PC-3 (cell line): ENCODE measurements at places on chromosomes 1 and 21.

- DNase-seq, result no peak
These were observed 44.3 kb upstream of the FAM89A start for GRCh38 chr1:231084353-231084752.

- no peak for DNase-seq
These were observed 10.7 kb downstream of the IVL start for GRCh38 chr1:152919071-152919470.

DNA sequence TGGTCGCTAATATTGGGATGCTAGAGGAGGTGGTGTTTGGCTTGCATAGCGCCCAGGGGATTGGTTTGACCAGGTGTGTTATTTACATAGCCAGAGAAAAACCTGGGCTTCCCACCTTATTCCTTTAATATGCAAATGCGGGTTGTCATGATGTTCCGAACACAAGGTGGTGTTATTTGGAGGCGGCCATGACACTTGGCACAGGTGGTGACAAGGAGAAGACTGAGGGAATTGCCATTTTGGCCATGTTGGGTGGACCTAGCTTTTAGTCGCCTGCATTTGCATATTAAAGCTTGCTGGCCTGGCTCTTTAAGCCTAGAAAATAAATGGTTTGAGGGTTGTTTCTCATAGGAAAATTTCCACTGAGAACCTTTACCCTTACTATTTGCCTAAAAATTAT is 490.5 kb downstream of the SIPA1L2 start:
- no peak for DNase-seq

DNA sequence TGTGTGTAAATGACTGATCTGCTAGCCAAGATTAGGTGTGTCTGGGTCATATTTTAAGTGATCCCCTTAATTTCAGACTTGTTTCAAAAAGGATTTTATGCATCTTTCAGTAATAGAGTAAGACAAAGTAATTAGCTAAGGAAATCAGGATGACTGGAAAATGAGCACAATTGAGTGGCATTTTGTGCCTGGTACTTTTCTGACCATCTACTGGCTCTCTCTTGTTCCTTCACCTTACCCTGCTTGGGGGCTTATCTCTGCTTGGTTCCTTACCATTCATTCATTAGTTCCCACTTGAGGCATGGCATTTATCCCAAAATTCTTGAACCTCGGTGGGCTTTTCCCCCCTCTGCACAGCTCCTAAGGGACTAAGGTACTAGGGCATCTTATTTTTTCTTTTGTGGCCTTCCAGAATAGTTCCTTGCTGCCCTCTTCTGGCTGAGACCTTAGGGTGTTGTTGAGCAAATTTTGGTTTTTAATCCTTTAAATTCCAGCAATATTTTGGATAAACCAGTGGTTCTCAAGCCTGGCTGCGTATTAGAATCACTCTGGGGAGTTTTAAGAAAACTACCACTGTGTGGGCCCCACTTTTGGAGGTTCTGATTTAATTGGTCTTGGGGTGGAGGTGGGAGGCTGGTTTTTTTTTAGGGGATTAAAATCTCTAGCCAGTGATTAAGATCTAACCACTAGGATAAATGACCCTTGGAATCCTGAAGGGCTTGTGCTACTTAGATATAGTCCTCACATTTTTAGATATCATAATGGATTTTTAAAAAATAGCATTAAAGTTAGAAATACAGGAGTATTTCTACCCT is 50.8 kb downstream of the HS2ST1 start:
- DNase-seq, result peak; percentile 57

DNA sequence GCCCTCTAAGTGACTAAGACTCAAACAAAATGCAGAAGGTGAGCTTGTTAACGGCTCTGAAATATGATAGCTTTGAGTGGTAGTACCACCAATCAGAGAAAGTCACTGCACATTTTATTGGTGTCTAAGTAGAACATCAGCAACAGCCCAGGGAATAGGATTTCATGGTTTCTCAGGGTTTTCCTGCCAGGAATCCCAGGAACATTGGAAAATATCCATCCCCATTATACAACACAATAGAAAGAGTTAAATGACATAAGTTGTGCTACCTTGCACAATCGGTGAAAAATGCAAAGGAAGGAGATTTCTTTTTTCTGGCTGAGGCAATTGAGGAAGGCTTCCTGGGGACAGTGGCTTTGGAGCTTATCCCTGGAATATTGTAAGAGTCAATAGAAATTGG is 283.1 kb downstream of the HLX start:
- DNase-seq, result no peak

DNA sequence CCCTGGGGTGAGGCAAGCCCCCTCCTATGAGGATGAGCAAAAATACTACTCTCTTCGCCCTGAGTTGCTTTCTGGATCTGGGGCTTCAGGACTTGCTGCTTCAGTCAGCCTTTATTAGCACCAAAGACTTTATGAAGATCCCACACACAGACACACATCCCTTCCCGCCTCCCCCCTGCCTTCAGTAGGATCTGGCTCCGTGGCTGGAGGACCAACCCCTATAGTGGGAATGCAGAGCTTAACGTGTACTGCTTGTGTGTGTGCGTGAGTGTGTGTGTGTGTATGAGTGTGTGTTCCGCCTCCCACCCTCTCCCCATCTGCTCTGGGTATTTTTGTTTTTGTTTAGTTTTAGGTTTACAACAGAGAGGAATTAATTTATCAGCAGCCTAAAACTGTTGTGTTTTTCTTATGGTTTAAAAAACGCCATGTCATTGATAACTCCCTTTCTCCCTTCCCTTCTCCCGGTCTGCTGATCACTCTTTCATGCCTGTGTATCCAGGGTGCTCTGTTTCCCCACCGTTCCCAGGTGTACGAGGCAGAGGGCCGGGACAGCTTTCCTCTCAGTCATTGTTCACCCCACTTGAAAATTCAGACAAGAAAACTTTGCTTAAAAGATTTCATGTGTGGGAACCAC is 27.5 kb upstream of the ZFP69B start:
- DNase-seq, result no peak

- no peak for DNase-seq
These were observed 4.9 kb downstream of the MACO1 start for GRCh38 chr1:25435397-25436108.

GRCh38 chr21:36127250-36127904 is 7.5 kb upstream of the CBR3 start:
- no peak for DNase-seq

DNA sequence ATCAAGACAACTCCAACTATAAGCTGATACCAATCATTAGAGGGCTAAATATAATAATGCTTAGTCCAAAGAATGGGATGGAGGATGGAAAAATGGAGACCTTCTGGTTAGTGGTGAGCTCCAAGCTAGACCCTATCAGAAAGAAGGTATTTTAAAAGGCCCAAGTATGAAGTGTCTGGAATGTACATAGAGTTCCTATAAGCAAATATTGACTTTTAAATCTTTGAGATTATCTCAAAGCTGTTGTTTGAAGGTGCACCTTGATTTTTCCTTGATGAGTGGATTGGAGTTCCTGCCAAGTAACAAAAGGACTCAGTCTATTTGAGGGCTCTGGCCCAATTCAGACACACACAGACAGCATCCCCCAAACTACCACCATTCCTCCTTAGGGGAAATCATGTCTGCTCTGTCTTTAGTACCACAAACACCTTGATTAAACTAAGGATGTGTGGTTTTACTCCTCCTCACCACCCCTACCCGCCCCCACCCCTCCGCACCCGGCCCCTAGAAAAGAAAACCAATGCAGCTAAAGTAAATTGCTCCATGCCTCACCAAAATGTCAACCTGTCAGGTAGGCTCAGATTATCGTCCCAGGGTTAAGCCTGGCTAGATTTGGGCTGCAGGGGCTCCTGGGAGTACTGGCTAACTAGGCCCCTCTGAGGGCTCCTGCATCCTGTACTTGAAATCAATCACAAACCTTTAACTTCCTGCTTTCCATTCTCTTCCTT is 59.4 kb downstream of the CDC7 start:
- peak; percentile 65 for DNase-seq

- DNase-seq, result no peak
These were observed 31.8 kb upstream of the MYBPHL start for GRCh38 chr1:109338608-109339007.

GRCh38 chr1:233010146-233010545 is 59.7 kb downstream of the NTPCR start:
- DNase-seq, result peak; percentile 76

DNA sequence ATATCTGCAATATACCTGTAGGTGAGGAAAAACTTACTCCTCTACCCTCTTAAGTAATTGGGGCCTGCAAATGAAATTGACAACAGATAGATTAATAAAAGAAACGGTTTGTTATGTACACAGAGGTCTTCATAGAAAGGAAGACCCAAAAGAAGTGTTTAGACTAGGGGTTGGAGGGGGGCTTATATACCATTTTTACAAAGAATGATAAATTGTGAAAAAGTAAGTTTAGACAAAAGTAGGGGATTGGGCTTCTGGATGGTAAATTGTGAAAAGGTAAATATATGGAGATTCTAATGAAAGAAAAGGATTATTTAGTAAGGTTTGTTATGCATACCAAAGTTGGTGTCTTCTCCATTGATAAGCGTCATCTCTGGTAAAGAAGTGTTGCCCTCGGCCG is 73.2 kb upstream of the KIAA1614 start:
- no peak for DNase-seq

DNA sequence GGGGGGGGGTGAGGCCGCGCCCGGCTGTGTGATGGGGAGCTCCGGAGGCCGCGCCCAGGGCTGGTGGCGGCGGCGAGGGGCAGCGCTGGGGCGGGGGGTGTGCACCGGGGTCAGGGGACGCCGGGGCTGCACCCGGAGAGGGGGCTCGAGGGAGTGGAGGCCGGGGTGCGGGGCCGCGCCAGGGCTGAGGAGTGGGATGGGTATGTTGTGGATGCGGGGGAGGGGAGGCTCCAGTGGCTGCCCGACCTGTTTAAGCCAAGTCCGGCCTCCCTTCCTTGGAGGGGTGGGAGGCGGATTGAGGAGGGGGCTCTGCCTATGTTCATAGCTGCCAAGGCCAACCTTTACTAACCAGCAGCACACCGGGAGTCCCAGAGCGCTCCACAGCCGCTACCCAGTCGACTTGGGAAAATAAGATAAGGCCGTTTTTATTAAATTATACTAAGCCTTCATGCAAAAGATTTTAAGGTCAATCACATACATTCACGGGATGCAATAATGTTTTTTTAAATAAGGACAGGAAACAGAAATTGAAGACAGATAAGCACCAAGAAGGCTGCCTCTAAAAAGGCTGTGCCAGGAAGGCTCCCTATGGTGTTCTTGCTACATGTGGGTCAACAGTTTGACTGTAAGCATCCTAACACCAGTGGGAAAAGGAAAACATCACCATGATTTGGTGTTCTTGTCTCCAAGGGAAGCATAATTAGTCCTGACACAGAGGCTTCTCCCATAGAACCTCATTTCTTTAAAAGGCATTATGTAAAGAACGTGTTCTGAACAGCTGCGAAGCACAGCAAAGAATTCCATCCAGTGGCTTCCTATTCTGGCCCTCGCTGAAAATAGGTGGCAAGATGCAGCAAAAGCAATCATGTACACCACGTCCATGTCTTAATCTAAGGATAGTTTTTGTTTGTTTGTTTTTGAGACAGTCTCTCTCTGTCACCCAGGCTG is 626 bp upstream of the HLCS start:
- DNase-seq, result no peak

DNA sequence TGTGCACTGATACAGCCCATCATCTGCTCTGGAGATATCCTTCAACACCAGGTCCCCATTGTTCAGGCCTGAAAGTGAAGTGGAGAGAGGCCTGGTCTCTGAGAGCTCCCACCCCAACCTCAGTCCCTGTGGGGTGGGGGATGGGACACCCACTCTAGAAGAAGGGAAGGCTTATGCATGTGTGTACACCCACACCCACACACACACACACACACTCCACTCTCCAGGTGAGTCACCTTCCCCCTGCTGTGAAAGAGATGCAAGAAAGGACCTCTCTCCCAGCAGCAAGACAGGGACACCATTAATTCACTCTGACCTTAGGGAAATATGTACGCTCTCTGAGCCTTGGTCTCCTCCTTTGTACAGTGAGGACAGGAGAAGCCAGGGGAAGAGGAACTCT is 5.9 kb downstream of the VSIG8 start:
- peak; percentile 27 for DNase-seq

DNA sequence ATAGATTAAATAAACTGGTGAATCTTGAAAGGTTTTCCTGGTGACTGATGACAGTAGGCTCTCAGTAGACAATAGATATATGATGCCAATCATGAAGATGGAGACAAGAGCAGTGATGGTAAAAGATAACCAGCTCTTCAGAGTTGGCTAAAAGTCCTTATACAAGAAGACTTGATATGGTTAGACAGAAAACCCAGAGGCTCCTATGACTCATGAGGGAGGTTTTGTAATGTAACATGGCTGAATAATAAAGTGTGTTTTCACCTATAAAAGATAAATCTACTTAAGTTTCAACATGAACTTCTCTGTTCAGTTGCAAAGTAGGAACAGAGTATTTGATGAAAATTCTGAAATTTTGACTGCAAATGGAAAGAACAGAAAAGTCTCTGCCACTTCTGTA is 12.7 kb upstream of the CRNN start:
- no peak for DNase-seq

- no peak for DNase-seq
These were observed 1.8 kb downstream of the DNAJB4 start for GRCh38 chr1:78006521-78006920.

- DNase-seq, result peak; percentile 48
These were observed 30.6 kb upstream of the LYPD8 start for GRCh38 chr1:248786156-248786555.

- no peak for DNase-seq
These were observed 1010.5 kb upstream of the NCAM2 start for GRCh38 chr21:19987671-19988070.

- DNase-seq, result no peak
These were observed 18.5 kb downstream of the TP73 start for GRCh38 chr1:3670823-3671265.

DNA sequence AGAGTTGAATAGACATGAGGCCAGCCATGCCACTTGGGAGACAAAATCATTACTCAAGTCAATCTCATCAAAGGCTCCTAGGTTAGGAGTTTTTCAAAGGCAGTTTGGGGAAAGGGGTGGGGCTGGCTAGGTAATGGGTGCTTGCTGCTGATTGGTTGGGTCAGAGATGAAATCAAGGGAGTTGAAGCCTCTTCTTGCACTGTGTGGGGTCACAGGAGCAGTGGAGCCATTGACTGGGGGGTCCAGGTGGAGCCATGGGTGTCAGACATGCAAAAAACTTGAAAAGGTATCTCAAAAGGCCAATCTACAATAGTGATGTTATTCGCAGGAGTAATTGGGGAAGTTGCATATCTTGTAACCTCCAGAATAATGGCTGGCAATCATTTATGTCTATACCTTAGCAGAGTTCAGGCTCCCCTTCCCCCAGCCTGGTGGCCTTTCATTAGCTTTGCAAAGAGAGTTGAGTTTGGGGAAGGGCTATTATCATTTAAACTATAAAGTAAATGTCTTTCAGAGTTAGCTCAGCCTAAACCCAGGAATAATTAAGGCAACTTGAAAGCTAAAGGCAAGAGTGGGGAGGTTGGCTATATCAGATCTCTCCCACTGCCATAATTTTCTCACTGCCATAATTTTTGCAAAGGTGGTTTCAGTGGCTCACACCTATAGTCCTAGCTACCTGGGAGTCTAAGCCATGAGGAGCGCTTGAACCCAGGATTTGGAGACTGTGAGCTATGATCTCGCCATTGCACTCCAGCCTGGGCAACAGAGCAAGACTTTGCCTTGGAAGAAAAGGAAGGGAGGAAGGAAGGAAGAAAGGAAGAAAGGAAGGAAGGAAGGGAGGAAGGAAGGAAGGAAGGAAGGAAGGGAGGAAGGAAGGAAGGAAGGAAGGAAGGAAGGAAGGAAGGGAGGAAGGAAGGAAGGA is 7.8 kb upstream of the PINK1 start:
- DNase-seq, result no peak
